ENCODE measurements at places on chromosomes 3 and 15.

GRCh38 chr3:164791263-164791662 is 287.0 kb downstream of the SI start:
- DNase-seq = no peak

- DNase-seq = peak; percentile 73
These were observed 18.7 kb upstream of the HDAC11 start for GRCh38 chr3:13461169-13462124.

DNA sequence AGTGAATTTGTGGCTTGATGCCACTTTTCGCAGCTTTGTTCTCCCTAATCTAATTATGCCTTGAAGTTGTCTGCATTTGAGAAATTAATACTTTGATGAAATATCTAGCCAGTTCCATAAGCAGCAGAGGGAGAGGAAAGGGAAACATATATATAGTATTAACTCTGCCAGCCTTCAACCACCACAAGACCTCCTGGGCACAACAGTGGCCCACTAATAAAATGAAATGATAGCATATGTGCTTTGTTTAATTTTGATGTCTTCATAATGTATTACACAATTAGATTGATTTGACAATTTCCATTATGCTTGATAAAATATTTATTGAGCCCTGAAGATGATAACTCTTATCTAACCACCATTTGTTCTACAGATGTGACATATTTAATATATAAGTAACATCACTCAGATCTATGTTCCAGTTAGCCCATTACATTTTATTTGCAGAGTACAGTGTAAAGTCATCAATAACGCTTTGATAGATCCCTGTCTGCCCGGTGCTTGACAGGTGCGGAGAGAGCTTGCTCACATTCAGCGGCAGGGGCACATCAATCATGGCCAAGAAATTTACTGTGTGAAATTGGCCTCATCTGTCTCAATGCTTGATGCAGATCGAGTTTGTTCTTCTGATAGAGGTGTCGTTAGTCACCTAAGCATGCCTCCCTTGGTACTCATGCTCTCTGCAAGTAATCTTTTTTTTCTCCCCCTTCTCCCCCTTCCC is 187.4 kb downstream of the MECOM start:
- DNase-seq = no peak

- DNase-seq = no peak
These were observed 28.1 kb downstream of the BCL2A1 start for GRCh38 chr15:79942741-79943481.

DNA sequence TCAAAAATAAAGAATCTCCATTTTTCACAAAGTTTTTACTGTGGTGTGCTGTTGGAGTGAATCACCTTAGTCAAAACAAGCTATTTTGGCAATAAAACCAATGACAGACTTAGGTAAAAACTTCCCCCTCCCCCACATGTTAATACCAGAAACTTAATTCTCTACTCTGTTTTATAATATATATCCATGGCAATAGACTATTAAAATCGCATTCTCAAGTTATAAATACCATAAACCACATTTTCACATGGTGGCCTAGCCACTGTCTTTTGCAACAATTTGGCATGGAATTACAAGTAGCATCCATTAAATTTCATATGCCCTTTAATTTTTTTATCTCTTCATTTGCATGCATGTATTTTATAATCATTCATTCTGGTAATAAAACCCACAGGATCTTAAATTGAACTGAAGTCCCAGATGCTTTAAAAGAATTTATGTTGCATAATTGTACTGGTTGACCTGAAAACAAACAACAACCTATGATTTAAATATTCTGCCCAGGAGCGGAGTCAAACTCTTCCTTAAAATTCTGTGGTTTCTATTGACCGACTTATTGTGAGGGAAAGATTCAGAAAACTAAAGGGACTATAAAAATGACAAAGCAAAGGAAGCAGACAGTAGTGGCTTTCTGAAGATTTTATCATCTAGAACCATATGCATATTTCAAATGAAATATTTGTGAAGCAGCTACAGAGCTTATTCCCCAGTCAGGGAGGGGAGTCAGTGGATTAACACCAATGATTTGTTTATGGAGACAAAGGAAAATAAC is 229.0 kb upstream of the TBL1XR1 start:
- no peak for DNase-seq

DNA sequence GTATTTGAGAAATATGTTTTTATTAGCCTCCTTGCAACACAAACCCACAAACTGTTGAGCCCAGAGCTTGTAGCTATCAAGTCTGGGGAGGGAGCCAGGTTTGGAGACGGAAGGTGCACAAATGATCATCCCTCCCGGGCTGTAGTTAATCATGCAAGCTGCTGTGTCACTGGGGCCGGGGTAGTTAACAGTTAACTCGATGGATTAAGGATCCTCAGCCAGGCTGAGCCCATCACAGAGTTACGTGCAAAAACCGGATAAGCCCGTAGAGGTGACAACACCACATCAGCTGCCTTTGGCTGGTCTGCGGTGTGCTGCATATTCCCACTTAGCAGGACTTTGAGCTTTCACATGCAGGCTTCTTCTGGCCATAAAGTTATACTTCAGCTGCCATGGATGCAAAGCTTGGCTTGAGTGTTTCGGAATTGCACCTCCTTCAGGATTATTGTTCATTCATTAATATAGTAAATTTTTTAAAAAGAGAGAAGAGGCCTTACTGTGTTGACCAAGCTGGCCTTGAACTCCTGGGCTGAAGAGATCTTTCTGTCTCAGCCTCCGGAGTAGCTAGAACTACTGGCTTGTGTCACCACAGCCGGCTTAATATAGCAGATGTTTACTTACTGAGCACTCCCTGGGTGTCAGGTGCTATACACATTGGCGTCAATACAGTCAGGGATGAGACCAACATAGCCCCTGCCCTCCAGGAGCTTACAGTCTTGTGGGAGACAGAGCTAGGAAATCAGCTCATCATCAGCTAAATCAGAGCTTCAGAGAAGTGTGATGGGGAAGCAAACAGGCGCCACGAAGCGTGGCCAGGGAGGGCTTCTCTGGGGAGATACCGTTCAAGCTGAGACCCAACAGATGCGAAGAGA is 226.8 kb upstream of the BHLHE40 start:
- no peak for DNase-seq

DNA sequence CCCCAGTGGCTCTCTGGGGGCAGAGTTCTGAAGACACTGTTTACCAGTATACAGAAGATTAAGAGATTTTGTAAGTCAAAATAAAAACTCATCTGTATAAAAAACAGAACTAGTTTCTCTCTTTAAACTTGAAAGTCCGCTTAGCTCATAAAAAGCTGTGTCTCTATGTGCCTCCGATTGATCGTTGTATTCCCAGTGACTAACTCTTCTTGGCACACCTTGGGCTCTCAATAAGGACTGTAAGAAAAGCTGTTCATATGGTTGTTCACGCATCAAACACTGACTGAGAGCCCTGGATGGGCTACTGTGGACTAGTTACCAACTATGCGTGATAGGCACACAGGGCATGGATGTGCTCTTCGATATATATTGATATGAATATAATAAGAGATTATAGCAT is 107.9 kb downstream of the P3H2 start:
- DNase-seq = no peak

- DNase-seq = peak; percentile 44
These were observed 23.4 kb upstream of the SEC13 start for GRCh38 chr3:10344147-10344943.

- no peak for DNase-seq
These were observed 285.0 kb downstream of the CLSTN2 start for GRCh38 chr3:140219923-140220452.

DNA sequence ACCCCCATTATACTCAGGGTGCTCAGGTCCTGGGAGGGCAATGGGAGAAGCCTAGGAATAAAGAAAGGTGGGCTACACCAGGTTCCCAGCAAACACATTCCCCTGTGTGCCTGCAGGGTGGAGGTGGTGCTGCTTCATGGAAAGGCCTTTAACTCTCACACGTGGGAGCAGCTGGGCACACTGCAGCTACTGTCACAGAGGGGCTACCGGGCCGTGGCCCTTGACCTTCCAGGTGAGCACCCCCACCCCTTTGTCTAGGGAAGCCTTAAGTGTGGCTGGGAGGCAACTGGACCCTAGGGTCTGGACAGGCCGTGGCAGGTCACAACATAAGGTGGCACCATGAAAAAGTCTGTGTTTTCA is 3.3 kb downstream of the ABHD14A start:
- no peak for DNase-seq

- DNase-seq = no peak
These were observed 229.5 kb upstream of the ROPN1 start for GRCh38 chr3:124221422-124221821.

- no peak for DNase-seq
These were observed 18.6 kb downstream of the MAP3K13 start for GRCh38 chr3:185381320-185382058.

GRCh38 chr3:147421184-147421912 is 12.2 kb downstream of the ZIC1 start:
- no peak for DNase-seq

GRCh38 chr15:74781431-74782258 is at the start of gene CSK:
TSS of gene CSK (plus strand) at chr15:74782080. CDS start at chr15:74798298, 16,218 bp downstream.
- peak; percentile 72 for DNase-seq

DNA sequence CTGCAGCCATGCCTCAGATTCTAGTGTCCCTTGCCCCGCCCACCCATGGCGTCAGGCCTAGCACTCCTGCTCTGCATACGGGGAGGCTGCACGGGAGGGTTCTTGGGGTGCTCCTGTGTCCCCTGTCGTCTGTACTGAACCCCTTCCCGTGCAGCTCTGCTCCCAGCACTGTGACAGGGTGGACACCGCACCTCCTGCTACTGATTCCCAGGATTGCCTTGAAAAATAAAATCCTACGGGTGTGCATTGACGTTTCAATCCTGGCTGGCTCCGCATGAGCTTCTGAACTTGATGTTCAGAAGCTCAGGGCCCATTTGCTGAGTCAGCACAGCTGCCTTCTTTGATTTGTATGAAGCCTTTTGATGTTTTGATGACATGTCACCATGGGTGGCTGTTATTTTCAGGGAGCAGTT is 176.4 kb downstream of the APBA2 start:
- DNase-seq = no peak

DNA sequence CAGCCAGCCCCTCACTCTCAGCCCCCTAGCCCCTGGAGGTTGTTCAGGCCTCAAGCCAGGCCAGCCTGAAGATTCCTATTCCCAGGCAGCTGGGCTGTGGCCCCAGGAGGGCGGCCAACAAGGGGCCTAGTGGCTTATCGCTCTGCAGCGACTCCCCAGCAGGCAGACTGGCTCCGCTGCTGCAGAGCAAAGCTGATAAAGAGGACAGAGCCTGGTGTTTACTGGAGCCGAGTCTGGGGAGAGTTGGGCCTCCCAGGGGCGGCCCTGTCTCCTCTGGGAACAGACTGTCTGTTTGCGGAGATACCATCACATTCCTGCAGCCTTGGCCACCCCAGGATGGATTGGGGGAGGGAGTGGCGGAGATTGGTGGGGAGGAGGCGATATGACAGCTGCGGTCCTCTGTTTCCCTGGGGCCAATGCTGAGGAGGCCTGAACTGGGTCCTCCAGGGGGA is 22.4 kb upstream of the SMAD6 start:
- no peak for DNase-seq

DNA sequence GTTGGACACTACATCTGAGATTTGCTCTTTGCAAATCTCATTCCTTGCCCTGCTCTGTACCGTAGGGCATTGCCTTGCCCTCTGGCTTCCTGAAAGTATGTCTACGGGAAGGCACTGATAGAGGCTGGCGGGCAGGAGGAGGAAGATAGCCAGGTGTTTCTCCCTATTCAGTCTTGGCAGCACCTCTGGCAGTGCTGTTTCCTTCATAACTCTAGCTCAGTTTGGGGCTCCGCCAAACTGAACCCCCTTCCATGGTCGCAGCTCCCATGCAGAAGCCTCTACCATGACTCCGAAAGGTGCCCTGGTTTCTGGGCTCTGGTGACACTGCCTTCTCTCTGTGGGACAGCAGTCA is 122.3 kb upstream of the PRR20G start:
- DNase-seq = no peak

- no peak for DNase-seq
These were observed 5.8 kb downstream of the GPR171 start for GRCh38 chr3:151197228-151197627.

DNA sequence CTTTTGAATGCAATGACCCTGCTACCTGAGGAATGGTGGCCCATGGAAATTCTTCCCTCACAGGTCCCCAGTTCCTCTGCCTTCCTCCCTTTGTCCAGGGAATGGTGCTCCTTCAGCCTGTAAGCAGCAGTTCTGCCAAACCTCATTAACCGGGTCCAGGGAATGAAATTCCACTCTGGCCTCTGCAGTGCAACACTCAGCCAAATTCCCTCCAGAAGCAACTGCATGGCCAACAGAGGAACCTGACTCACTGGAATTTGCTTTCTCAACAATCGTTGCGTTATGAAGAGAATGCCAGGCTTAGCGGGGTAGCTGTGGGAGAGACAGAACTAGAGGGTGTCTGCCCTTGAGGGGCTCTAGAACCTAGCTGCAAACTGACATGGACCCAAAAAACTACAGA is 449.4 kb upstream of the PROK2 start:
- no peak for DNase-seq

DNA sequence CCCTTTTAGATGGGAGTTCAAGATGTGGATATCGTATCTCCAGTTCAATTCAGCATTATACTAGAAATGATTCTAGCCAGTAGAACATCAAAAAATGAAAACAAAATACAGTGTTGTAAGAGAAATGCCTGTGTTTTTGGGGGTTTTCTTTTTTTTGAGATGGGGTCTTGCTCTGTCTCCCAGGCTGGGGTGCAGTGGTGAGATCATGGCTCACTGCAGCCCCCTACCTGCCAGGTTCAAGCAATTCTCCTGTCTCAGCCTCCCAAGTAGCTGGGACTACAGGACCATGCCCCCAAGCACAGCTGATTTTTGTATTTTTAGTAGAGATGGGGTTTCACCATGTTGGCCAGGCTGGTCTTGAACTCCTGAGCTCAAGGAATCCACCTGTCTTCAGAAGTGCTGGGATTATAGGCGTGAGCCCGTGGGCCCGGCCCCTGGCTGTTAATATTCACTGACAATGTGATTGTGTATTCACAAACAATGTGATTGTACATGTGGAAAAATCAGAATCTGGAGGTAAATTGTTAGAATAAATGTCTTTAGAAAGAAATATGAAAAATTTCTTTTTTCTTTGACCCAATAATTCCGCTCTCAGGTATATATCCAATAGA is 59.0 kb downstream of the ARIH1 start:
- DNase-seq = no peak

GRCh38 chr15:63473999-63474809 is 30.2 kb upstream of the USP3 start:
- no peak for DNase-seq

DNA sequence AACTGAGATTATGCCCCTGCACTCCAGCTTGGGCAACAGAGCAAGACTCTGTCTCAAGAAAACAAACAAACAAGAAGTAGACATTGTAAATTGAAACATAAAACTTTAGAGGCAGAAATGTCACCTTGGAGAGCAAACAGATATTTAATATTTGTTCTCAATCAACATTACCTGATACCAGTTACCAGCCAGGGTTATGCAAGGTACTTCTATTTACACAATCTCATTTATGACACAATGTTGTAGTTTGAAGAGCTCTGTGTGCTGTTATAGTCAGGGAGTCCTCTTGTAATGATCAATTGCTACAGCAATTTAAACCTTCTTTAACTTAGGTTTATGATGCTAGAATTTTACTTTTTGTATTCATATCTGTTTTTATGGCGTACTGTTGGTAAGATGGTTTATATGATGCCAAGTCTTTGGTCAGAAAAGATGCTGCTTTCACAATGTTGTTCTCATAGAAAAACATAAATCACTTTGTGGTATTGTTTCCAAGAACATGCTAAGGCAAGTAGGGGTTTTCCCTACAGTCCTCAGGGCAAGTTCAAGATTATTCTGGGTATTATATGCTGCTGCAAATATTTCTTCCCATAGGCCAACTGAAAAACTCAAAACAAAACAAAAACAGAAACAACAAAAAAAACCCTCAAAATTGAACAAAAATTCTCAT is 173.5 kb downstream of the TNIK start:
- no peak for DNase-seq

- DNase-seq = no peak
These were observed 66.5 kb downstream of the LEKR1 start for GRCh38 chr3:156892701-156893100.

Measured in stimulated activated CD4-positive, alpha-beta T cell treated with anti-CD3 and anti-CD28 coated beads, Interleukin-4, amount 100 ng/mL, for 48 hours (primary cell).